C1 segment of cervical spinal cord (tissue), 14 donors: ENCODE measurements at places on chromosomes 13 and 19.
A peak's percentile ranks its signal among the peaks of the same experiment; 100 is the strongest.

DNA sequence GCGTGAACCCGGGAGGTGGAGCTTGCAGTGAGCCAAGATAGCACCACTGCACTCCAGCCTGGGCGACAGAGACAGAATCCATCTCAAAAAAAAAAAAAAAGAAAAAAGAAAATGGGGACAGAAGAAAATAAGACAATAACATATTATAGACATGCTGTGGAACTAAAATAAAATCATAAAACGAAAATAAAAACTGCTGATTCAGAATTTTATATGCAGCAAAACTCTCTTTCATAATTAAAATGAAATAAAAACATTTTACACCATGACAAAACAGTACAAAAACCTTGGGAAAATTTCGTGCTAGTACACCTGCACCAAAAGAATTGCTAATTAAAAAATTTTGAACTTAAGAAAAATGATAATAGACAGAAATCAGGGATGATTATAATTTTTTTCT lies 2245.1 kb downstream of the PCDH9 start:
- no peak for DNase-seq

- DNase-seq = no peak
These were observed 80.3 kb upstream of the ARHGEF7 start for GRCh38 chr13:111034811-111035210.

GRCh38 chr13:62653371-62653770 lies 1237.7 kb upstream of the PCDH20 start:
- no peak for DNase-seq

- DNase-seq = peak; percentile 29
These were observed 17.0 kb downstream of the EFNA2 start for GRCh38 chr19:1302533-1303239.

DNA sequence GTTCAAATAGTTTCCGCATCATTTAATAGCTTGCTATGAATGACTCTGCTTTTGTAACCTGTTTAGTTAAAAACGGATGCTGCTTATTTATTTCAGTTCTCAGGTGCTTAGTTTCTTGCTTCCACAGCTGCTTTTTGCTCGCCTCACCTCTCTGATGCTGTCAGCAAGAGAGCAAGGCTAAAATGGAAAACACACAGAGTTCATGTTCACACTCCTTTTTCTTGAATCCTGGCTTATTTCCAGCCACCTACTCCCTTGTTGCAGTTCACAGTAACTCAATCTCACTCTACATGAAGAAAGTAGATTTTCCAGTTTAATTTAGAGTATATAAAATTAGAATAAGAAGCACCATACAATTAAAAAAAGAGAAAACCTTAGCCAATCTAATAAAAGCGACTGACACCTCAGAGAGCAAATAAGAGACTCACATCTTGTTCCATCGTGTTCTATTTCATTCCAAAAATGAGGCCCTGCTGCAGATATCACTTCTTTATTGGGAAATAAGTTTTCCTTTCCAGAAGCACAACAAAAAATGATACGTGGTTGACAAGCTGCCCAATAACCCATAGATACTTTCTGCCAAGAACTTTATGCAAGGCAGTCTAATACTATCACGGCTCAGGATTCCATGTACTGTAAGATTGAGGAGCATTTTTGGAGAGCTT lies 326.1 kb upstream of the SLITRK1 start:
- no peak for DNase-seq

DNA sequence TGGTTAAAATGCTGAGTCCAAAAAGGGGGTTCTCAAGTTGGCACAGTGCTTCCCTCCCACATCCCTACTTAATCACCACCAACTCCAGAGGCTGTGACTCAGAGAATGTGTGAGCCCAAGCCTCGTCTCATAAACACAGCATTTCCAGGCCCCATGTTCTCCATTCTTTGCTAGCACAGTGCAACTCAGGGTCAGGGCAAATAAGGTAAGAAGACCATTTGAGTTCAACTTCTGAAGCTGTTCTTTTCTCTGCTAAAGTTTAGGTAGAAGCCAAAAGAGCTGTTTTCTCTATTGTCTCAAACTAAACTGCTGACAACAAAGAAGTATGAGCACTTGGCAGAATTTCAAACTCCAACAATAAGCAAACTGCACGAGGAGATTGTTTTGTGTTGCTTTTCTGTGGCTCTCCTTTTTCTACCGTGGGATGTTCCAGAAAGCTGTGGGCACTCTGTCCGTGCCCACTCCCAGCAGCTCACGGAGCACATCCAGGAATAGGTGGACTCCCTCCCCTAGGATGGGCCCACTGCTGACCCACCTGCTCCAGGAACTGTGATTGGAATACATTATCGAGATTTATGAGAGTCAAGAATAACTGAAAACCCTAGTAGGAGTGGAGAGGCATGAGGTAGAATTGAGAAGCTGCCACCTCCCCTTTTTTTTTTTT lies 494.3 kb downstream of the COG6 start:
- no peak for DNase-seq

DNA sequence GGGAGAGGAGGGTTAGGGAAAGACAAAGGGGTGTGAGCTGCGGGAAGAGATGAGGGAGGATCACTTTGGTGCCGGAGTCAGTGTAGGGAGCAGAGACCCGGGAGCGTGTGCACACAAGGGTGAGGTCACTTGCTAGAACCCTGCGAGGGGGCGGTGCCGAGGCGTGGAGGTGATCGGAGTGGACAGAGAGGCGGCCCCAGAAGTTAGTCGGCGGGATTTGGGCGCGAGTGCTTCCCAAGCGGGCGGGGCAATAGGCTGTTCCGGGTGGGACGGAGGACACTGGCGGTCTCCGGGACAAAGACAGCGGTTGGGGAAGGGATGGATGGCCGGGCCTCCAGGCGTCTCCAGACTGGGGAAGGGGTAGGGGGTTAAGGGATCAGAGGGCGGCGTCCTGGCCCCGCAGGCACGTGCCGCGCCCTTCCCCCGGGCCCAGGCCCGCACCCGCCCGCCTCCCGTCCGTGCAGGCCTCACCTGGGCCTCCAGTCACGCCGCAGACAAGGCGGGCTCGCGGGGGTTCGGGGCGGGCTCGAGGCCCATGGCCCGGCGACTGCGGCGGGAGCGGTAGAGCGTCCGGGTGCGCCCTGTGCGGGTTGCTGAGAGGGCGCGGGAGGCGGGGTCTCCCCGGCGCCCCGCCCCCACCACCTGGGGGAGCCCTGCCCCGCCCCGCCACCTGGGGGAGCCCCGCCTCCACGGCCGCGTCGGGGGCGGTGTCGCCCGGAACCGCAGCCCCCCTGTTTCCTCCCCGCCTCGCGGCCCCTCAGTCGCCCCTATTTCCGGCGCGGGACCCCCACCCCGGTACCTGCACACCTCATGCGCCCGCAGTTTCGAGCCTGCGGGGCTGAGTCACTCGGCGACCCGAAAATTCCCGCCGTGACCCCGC lies at the start of gene LPAR2:
Gene LPAR2 (minus strand): TSS at position 600 of the 880 bp plus-strand sequence. CDS start 945 bp downstream, outside the sequence.
- no peak for DNase-seq

GRCh38 chr13:43240278-43240677 lies 216.9 kb downstream of the DNAJC15 start:
- no peak for DNase-seq

DNA sequence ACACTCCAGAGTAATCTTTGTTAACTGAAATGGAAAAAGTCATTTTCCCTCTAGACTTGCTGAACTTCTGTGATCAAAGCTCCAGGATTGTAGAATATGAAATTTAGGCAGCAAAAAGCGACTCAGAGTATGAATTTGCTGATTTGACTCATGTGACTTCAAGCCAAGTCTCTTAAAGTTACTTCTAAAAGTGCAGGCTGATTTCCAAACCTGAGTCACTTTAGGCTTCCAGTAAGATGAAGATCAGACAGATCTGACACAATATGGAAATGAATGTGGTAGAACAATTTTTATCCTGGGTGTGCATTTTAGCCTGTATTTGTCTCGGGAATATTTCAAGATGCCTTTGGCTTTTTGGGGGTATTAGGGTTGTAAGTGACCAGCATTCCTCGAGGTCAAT lies 151.0 kb upstream of the TMTC4 start:
- DNase-seq = no peak

GRCh38 chr13:33743438-33744368 lies 74.2 kb upstream of the RFC3 start:
- DNase-seq = no peak

GRCh38 chr19:15935167-15935702 lies 906 bp upstream of the CYP4F11 start:
- DNase-seq = no peak

DNA sequence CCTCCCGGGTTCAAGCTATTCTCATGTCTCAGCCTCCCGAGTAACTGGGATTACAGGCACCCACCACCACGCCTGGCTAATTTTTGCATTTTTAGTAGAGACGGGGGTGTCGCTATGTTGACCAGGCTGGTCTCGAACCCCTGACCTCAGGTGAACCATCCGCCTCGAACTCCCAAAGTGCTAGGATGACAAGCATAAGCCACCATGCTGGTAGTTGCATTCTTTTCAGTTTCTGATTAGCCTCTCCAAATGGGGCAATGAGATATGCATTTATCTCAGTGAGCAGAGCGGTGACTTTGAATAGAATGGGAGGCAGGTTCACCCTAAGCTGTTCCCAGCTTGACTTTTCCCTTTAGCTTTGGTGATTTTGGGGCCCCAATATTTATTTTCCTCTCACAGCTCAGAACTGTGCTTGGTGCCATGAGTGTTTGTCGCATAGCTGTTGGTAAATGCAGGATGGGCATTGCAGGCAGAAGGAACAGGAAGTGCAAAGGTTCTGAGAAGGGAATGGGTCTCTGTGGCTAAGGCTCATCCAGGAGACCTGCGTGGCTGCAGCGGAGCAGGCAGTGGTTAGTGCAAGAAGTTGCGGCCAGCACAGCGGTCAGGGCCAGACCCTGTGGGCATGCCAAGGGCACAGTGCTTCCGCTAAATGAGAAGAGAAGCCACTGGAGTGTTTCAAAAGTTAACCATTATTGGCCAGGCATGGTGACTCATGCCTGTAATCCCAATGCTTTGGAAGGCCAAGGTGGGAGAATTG lies 20.7 kb downstream of the LYPD3 start:
- DNase-seq = no peak

DNA sequence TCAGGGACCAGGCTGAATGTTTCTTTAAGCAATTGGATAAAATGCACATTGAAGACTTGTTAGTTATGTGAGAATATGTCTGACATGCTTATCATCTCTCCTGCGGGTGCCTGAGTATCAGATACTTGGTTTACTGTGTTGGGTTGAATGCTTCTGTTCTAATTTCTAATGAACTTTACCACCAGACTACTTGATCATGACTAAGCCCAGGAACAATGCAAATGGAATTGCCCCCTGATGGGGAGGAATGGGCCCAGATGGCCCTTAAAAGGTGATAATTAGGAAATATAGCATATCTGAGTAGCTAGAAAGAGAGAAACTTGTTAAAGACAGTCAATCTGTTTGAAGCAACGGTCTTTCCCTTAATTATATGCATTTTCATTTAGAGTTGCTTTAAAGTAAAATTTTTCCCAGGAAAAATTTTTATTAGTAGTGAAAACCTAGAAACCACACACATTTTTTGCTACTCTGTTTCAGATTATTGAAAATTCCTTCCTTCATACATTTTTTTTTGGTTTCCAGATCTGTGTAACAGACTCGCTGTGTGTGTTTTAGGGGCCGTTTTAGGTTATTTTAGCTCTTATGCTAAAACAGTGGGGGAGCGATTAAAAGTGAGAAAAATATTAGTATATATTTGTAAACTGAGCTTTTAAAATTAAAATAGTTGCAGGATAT lies 186.6 kb downstream of the TM9SF2 start:
- DNase-seq = no peak

GRCh38 chr13:25037057-25037813 lies 58.7 kb upstream of the PABPC3 start:
- DNase-seq = no peak

DNA sequence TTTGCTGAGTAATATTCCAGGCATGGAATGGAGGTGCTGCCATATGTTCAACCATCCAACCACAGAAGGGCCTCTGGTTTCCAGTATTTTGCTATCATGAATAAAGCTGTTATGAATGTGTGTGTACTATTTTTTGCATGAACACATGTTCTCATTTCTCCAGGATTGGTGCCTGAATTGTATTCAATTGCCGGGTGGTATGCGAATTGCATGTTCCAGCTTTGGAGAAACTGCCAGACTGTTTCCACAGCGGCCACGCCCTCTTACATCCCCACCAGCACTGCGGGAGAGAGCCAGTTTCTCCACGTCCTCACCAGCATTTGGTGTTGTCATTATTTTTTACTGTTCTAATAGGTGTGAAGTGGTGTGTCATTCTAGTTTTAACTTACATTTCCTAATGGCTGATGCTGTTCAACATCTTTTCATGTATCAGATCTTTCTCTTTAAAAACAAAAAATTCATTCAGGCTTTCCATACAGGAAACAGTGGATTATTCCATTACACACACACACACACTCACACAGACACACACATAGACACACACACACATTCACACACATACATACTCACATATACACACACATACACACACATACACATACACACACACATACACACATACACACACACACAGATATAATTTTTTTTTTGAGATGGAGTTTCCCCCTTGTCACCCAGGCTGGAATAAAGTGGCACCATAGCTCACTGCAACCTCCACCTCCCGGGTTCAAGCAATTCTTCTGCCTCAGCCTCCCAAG lies 154.1 kb downstream of the PTPRS start:
- DNase-seq = no peak

- no peak for DNase-seq
These were observed 20.7 kb downstream of the TBC1D4 start for GRCh38 chr13:75461314-75461713.

DNA sequence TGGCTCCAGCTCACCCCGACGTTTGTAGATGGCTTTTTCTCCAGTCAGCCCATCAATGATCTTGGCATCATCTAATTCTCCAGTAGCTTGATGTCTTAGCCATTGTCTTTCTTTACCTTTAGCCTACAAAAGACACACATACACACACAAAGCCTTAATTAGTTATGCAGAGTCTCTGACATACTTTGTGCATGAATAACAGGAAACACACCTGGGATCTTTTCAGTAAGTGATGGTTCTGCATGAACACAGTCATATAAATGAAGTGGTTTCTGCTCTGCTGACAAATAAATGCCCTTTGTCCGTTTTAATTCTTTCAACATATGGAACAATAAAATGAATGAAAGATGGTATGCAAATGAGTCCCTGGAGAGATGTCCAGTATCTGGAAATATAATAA lies 133.3 kb downstream of the RGCC start:
- DNase-seq = no peak

DNA sequence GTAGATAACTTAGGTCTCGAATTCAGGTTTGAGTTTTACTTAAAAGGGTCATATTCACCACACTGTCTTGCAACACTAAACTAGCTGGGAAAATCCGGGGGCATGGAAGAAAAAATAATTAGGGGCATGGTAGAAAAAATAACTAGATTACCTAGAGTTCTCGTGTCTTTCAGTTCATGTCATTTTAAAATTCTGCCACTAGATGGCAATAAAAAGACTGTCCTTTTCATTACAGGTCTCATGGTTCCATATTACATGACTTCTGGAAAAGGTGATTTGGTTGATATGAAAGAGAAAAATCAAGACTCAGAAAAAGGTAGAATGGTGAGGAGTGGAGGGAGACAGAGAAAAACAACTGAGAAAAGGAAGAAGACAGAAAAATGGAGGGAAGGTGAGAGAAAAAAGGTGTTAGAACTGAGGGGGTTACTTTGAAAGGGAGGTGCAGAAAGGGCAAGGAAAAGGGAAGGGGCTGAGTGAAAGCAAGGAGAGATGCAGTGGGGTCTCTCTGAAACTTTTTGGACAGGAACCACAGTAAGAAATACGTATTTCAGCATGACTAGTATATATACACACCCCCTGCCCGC lies 299.0 kb downstream of the KLF12 start:
- no peak for DNase-seq
